ENCODE measurements at places on chromosomes 4 and X. TPM values are rescaled to one million over a fixed set of nuclear protein-coding genes. Genes with fewer than 3 reads are reported as not detected.

ZDHHC15 gene
- 0.33 TPM for total RNA-seq

RTL9 gene
- total RNA-seq, result not detected

TRIM61 gene
- total RNA-seq, result not detected

HOPX gene
- 20.6 TPM for total RNA-seq

RNF128 gene
- total RNA-seq, result not detected

DIPK2B gene
- total RNA-seq, result 141 TPM

ADH5 gene
- total RNA-seq, result 64.0 TPM

ZNF630 gene
- 1.3 TPM for total RNA-seq

RBMX2 gene
- total RNA-seq, result 21.9 TPM

IL21 gene
- not detected for total RNA-seq

WNK3 gene
- 0.65 TPM for total RNA-seq

HDAC8 gene
- 33.3 TPM for total RNA-seq

SH3TC1 gene
- total RNA-seq, result 142 TPM

ADAM29 gene
- total RNA-seq, result not detected

CABS1 gene
- not detected for total RNA-seq

CXCL3 gene
- total RNA-seq, result 0.33 TPM

SPANXN4 gene
- not detected for total RNA-seq

COL25A1 gene
- total RNA-seq, result 0.33 TPM

ERAS gene
- not detected for total RNA-seq

SLC10A6 gene
- 0.10 TPM for total RNA-seq

SPP1 gene
- total RNA-seq, result not detected

SLC16A2 gene
- total RNA-seq, result 2.0 TPM

SPANXD gene
- not detected for total RNA-seq

MAGEA12 gene
- not detected for total RNA-seq

CORIN gene
- 0.33 TPM for total RNA-seq

PGAM4 gene
- total RNA-seq, result not detected

SLC49A3 gene
- 8.5 TPM for total RNA-seq

UGT8 gene
- not detected for total RNA-seq

CFI gene
- 47.0 TPM for total RNA-seq

CXorf66 gene
- total RNA-seq, result not detected

TCP11X1 gene
- not detected for total RNA-seq

RHOXF1 gene
- total RNA-seq, result not detected

NR3C2 gene
- 30.7 TPM for total RNA-seq

AMELX gene
- total RNA-seq, result not detected

TGIF2LX gene
- total RNA-seq, result not detected

SPATA4 gene
- not detected for total RNA-seq

PAK3 gene
- total RNA-seq, result 0.29 TPM

ZNF674 gene
- total RNA-seq, result 5.5 TPM

FAT1 gene
- total RNA-seq, result 4.1 TPM

S100G gene
- total RNA-seq, result not detected
